ENCODE measurements at places on chromosomes 7 and 10. TPM values are rescaled to one million over a fixed set of nuclear protein-coding genes. Genes with fewer than 3 reads are reported as not detected.

Gene HOXA2
- total RNA-seq: not detected

Gene ADAM12
- 18.3 TPM for total RNA-seq

Gene OPALIN
- not detected for total RNA-seq

Gene NYAP1
- total RNA-seq: 0.59 TPM

Gene CALHM3
- not detected for total RNA-seq

Gene ANKIB1
- total RNA-seq: 23.8 TPM

Gene KIF11
- 3.2 TPM for total RNA-seq

Gene MUC12
- 0.54 TPM for total RNA-seq

Gene DNAH11
- not detected for total RNA-seq

Gene ODAD2
- total RNA-seq: not detected

Gene SLC13A1
- total RNA-seq: not detected

Gene LMTK2
- 6.4 TPM for total RNA-seq

All from cardiac ventricle fibroblast (primary cell).